ENCODE measurements at places on chromosomes 3 and 15.

GRCh38 chr3:74413547-74414241, 200.8 kb downstream of the CNTN3 start:
- H3K36me3 ChIP-seq, result no peaks in the 10 kb centered on the region
- H3K27me3 ChIP-seq, result no peaks in the 10 kb centered on the region
- H3K4me3 ChIP-seq, result no peak overlapping the region
- DNase-seq, result no peak
- H3K27ac ChIP-seq, result no peak overlapping the region

DNA sequence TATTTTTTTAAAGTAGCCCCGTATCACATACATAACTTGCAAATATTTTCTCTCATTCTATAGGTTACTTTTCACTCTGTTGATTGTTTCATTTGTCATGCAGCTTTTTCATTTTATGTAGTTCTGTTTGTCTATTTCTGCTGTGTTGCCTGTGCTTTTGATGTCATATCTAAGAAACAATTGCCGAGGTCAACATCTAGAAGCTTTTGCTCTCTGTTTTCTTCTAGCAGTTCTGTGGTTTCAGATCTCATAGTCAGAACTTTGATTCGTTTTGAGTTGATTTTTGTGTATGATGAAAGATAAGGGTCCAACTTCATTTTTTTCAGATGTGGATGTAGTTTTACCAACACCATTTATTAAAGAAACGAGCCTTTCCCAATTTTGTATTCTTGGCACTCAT, 79.5 kb downstream of the CD200 start:
- H3K27ac ChIP-seq, result no peak overlapping the region
- H3K27me3 ChIP-seq, result peaks cover 6% of the 10 kb centered on the region
- no peak for DNase-seq
- H3K4me3 ChIP-seq, result no peak overlapping the region
- peaks cover 23% of the 10 kb centered on the region for H3K4me1 ChIP-seq

GRCh38 chr15:51368751-51369450, 27.4 kb downstream of the GLDN start:
- H3K27ac ChIP-seq, result no peak overlapping the region
- no peaks in the 10 kb centered on the region for H3K4me1 ChIP-seq
- peaks cover 6% of the 10 kb centered on the region for H3K27me3 ChIP-seq
- no peak for DNase-seq

DNA sequence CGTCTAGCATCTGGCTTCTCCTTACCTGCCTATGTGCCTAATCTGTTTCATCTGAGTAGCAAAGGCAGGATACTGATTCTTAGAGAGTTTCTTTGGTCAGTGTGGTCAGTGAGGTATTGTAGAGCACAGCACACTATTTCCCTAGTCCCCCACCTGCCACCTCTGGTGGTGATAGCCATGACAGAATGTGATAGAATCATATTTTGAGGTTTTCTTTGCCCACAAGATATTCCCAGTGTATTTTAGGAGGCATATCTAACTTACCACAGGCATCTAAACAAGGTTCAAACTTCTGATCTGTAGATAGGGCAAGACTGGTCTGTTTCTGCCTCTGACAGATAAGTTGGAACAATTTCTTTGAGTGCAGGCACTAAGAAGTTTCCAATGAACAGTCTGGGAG, 188.0 kb downstream of the SOX2 start:
- H3K27ac ChIP-seq, result no peak overlapping the region
- no peak for DNase-seq
- H3K36me3 ChIP-seq, result no peaks in the 10 kb centered on the region
- H3K4me3 ChIP-seq, result no peak overlapping the region
- no peaks in the 10 kb centered on the region for H3K4me1 ChIP-seq
